ENCODE measurements at places on chromosomes 11 and 22. TPM values are rescaled to one million over a fixed set of nuclear protein-coding genes. Genes with fewer than 3 reads are reported as not detected.

Gene APOL1
- 15.2 TPM for total RNA-seq

DNA sequence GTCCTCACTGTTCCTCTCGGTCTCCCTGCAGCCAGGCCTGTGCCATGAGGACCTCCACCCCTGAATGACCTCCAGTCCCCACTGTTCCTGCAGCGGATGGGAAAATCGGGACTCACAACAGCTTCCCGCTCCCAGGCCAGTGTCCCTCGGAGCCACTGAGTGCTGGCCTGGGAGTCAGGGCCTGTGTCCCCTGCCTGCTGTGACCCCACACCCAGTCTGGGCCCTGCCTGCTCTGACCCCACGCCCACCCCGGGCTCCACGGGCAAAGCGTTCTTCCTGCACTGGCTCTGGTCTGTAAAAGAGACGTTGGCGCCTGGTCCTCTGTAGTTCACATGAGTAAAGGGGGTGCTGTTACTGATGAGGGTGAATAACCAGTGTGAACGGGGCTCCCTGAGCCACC, 73.0 kb upstream of the SHISAL1 start:
- no peaks in the 10 kb centered on the region for H3K36me3 ChIP-seq
- no peak for DNase-seq
- H3K4me1 ChIP-seq, result no peaks in the 10 kb centered on the region
- H3K4me3 ChIP-seq, result no peak overlapping the region
- H3K27ac ChIP-seq, result no peak overlapping the region

DNA sequence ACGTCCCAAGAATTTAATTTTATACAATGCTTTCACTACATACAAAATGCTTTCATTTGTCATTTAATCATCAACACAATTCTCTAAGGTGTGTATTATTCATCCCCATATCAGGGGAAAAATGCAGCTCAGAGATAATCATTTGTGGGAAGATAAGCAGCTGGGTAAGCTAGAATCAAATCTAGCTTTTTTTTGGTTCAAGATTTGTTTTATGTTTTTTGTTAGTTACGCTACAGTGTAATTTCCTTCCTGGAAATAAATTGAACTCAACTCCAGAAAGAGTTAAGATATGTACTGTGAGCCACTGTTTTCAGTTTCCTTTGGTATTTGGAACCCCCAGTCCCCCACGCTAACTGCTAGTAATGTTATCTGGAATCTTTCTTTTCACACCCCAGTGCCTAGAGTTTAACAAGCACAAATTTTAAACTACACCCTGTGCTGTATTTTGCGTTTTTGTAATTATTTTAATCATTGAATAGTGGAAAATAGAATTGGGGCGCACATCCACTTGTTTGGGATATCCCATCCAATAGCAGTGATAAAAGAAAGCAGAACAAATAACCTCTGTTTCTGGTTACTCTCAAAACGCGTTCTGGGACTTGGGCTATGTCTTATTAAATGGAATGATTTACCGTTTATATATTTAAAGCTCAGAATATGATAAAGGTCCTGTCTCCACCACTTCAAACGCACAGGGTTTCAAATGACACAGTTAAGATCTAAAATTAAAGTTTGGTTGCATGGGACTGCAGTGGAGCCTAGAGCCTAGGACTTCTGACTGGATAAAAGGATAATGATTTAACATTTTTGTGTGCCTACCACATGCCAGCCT, 2.1 kb upstream of the HSPA8 start:
- H3K27me3 ChIP-seq, result no peaks in the 10 kb centered on the region
- peaks cover 66% of the 10 kb centered on the region for H3K4me1 ChIP-seq
- H3K27ac ChIP-seq, result peak overlapping the region; percentile 100
- DNase-seq, result no peak
- H3K4me3 ChIP-seq, result peak overlapping the region; percentile 98

GRCh38 chr22:25358421-25359170, 139.2 kb downstream of the CRYBB2 start:
- no peak for DNase-seq
- H3K36me3 ChIP-seq, result peaks cover 60% of the 10 kb centered on the region
- no peaks in the 10 kb centered on the region for H3K27me3 ChIP-seq
- no peak overlapping the region for H3K4me3 ChIP-seq
- no peak overlapping the region for H3K27ac ChIP-seq
- peaks cover 14% of the 10 kb centered on the region for H3K4me1 ChIP-seq

- no peaks in the 10 kb centered on the region for H3K27me3 ChIP-seq
- H3K4me1 ChIP-seq, result peaks cover 46% of the 10 kb centered on the region
- peak overlapping the region; percentile 6 for H3K27ac ChIP-seq
- H3K36me3 ChIP-seq, result no peaks in the 10 kb centered on the region
- no peak for DNase-seq
These were observed 58.5 kb downstream of the GUCY1A2 start for GRCh38 chr11:106959800-106960199.

Measured in left ventricle myocardium inferior (tissue), 1 donor.